GM04503 (cell line): ENCODE measurements at places on chromosomes 11 and 22.

DNA sequence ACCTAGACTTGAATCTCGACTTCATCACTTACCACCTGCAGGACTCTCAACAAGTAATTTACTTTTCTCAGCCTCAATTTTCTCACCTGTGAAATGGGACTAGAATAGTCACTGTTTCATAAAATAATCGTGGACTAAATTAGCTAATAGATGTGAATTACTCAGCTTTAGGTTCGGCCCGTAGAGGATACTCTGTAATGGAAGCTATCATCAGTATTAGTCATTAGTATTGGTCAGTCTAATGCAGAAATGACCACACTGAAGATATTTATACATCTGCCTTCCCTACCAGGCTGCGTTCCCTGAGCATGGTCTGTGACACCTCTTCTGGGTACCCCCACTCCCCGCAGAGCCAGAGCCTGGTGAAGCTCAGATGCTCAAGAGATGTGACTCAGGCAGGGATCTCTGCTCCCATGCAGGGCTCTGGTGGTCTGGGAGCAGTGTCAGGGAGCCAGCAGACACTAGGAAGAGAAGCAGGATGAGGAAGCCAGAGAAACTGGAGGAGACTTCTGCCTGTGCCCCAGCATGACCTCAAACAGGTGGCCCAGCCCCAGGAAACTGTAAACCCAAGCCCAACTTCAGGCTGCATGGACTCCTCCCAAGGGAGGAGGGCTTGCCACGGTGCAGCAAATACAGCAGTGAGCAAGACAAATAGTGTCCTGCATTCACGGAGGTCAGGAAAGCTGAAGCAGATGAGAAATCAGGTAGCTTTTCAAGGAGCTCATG is 88.0 kb upstream of the E2F8 start:
- no peak for DNase-seq

DNA sequence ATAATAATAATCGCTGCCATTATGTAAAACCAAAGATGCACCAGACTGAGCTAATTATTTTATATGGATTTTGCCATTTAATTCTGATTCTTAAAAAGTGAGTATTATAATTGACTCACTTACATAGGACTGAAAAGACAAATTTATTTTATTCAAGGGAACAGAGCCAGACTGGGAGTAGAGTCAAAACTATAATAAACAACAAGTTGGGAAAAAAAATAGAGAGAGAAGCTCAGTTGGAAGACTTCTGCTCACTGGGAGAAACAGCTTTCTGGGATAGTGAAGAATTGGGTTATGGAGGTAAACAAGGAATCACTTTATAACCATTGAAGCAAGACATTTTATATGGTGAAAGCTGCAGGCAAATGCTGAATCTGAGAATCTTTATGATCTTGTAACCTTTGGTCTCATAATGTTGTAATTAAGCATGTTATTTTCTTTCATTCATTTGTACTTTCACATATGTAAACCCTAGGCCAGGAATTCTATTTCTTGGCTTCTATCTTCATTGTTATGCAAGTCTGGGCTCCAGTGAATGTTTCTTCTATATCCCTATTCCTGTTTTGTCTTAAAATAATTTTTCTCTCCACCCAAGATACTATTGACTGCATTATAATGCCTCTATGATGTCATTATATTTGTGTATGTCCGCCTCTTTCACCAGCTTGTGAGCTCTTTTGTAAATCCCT is 725.3 kb upstream of the CCDC179 start:
- DNase-seq: no peak

- DNase-seq: no peak
Observed at GRCh38 chr11:36583667-36584066, 10.6 kb upstream of the IFTAP start.

- no peak for DNase-seq
Observed at GRCh38 chr11:93718057-93718563, 23.2 kb downstream of the TAF1D start.

- DNase-seq: no peak
Observed at GRCh38 chr11:291281-292210, 2.6 kb downstream of the PGGHG start.

DNA sequence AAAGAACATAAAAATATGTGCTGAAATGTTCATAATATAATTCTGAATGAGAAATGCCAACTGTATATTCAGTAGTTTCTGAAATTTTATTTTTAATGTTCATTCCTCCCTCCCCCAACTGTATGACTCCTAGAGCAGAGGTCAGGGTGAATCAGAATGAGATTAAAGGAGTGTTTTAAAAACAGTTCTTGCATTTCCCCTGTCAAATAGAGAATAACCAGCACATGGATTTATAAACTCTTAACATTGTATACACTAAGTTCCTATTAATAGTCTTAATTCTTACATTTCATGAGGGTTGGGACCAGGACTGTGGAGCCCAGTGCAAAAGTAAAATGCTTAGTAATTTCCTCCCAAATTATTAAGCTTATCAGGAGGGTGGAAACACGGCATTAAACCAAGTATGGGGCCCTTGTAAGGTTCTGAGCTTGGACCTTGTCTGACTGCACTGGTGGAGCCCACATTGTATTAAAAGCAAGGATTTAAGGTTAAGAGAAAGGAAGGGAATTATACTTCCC is 474.6 kb upstream of the RAG2 start:
- no peak for DNase-seq

GRCh38 chr11:32374261-32374711 is 61.1 kb downstream of the WT1 start:
- no peak for DNase-seq

DNA sequence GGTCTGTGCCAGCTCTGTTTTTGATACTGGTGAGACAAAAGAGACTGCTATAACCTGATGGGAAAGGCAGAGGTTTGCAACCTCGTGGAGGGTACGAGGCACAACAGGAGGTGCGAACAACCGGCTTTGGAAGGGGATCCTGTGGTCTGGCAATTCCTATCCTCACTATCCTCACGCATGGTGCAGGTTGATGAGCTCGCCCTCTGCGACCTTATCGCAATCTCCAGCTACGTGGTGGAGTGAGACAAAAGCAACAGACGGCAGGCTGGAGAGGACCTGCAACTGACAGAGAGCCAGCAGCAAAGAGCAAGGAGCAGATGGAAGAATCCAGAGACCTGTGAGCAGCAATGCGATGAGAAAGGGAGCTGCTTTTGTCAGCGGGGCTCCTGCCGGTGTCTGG is 47.3 kb upstream of the TSKU start:
- no peak for DNase-seq

DNA sequence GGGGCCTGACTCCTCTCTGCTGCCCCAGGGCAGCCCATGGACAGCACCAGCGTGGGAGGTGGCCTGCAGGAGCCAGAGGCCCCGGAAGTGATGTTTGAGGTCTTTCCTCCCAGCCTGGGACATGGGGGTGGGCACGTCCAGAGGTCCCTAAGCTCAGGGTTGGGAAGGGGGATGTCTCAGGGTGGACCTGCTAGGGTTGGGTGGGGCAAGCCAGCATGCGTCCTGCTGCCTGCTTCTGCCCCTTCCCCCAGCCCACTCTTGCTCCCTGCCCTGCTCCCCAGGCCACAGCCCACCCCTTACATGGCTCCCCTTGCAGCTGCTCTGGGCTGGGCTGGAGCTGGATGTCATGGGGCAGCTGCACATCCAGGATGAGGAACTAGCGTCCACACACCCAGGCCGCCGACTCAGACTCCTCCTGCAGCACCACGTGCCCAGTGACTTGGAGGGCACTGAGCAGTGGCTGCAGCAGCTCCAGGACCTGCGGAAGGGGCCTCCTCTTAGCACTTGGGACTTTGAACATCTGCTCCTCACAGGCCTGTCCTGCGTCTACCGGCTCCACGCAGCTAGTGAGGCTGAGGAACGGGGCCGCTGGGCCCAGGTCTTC is 1.3 kb downstream of the FAM180B start:
- no peak for DNase-seq

DNA sequence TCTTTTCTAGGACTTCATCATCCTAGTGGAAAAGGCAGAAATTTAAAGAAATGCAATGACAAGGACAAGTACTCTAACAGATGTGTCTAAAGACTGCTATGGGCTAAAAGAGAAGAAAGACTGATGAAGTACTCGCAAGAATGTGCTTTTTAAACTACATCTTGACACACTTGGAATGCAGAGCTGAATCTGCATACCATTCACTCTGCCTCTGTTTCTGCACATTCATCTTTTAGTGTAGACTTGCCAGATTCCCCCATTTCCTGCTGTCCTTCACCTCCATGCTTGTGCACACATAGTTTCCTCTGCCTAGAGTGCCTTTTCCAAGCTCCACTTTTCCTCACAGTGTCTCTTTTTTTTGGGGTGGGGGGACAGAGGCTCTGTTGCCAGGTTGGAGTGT is 239.0 kb upstream of the CCDC179 start:
- DNase-seq: no peak
